Activated T-cell treated with anti-CD3 and anti-CD28 coated beads, Interleukin-2, amount 50 U/mL, for 48 hours (primary cell): ENCODE measurements at places on chromosomes 7 and 10.

GRCh38 chr7:82126576-82126975 is 317.0 kb downstream of the CACNA2D1 start:
- no peak for DNase-seq

DNA sequence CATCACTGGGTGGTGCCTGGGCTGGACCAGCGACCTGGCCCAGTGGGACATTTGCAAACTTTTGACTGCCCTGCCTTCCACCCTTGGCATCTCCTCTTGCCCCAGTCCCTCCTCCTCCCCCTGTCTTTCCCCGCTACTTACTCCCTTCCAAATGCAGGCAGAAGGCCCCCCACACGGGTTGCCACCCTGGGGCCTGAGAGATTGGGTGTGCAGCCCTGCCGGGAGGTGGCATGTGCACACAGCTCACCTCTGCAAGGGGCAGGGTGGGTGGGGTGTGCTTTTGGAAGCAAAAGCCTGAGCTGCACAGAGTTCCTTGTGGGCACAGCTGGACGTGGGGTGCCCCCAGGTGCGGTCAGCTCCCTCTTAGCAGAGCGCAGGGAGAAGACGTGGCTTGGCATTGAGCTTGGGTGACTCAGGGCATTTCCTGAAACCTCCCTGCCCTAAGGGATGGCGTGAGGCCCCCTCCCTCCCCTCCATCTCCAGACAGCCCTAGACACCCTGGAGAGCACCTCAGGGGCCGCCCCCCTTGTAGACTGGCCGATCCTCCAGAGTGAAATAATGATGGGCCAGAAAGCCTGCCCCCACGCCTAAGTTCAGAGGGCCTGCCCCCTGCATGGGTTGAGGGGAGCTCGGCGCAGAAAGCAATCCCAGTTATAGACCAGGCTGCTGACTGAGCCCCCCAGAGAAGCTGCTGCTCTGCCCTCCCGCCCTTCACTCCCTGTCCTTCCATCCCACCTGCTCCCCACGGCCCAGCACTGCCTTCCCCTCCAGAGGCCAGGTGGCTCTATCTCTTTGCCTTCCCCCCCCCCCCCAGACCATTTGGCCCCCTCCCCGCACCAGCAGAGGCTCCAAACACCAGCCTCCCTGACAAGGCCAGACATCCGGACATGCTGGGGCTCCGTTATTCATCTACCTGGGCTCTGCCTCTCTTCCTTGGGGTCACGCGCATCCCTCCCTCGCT is 2.3 kb upstream of the SHH start:
- DNase-seq, result no peak

- no peak for DNase-seq
Observed at GRCh38 chr10:78462176-78462575, 428.5 kb downstream of the RPS24 start.

GRCh38 chr10:71064413-71065118 is 147.8 kb upstream of the UNC5B start:
- DNase-seq, result no peak

DNA sequence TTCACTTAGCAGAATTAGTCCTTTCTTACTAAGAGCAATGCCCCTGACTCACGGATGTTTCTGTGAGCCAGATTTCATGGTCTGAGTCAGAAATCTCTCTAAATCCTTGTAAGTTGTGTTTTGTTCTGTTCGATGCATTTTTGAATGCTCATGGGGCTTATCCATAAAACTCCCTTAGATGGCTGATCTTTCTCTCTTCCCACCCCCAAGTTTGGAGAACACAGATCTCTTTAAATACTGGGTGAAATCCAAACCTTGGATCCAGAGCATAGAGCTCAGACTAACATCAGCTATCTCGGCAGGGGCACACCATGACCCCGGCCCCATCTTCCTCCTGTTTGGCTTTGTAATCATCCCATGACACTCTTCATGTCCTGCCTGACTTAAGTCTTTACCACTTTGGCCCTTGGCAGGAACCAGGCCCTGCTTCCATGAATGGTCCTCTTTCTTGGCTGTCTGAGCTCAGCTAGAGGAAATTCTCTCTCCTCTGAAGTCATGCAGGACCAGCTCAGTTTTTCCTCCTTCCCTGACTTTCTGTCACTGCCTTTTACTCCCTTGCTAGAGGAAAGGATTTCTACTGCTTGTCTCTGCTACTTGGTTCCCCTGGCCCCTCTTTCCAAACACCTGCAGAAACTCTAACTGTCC is 120.4 kb upstream of the RAB11FIP2 start:
- DNase-seq, result no peak

- DNase-seq, result no peak
Observed at GRCh38 chr7:142771353-142771723, 568 bp downstream of the PRSS2 start.

- no peak for DNase-seq
Observed at GRCh38 chr7:67619175-67619574, 622.5 kb downstream of the TYW1 start.

- DNase-seq, result no peak
Observed at GRCh38 chr7:32161708-32162107, 91.5 kb upstream of the PDE1C start.

DNA sequence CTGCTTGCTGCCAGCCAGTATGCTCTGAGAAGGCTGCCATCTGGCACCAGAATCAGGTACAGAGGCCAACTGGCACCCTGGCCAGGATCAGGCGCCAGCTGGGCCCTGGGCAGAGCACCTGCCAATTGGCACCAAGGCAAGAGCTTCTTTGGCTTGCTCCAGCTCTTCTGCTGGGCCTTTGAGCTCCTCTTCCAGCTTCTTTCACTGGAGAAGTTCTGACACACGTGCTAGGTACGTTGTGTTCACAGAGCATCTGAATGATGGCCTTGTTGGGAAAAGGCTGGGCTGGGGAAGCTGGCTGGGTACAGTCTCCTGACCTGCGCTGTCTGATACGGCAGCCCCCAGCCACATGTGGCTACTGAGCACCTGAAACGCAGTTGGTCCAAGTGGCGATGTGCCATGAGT is 31.7 kb upstream of the OPALIN start:
- no peak for DNase-seq

DNA sequence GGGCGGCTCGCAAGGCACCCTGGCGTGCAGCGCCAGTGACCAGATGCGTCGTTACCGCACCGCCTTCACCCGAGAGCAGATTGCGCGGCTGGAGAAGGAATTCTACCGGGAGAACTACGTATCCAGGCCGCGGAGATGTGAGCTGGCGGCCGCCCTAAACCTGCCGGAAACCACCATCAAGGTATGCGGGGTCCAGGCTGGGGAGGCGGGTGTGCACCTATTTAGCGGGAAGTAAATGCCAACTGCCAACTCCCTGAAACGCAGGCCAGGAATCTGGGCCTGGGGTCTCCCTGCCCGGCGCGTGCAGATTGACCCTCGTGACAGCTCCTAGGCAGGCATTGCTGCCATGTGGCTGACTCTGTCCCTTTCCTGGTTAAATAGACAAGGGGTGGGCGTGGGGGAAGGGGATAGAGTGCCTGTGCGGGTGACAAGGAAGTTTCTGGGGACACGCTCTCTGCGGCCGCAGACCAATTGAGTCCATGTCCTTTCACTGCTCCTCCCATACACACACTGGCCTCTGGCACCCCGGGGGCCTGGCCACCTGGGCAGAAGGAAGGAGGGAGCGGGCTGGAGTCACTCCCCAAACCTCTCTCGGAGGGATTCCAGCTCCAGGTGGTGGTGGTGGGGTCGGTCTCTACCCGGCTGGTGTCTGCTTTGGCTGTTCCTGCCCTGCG is 2.7 kb downstream of the EVX1 start:
- no peak for DNase-seq

DNA sequence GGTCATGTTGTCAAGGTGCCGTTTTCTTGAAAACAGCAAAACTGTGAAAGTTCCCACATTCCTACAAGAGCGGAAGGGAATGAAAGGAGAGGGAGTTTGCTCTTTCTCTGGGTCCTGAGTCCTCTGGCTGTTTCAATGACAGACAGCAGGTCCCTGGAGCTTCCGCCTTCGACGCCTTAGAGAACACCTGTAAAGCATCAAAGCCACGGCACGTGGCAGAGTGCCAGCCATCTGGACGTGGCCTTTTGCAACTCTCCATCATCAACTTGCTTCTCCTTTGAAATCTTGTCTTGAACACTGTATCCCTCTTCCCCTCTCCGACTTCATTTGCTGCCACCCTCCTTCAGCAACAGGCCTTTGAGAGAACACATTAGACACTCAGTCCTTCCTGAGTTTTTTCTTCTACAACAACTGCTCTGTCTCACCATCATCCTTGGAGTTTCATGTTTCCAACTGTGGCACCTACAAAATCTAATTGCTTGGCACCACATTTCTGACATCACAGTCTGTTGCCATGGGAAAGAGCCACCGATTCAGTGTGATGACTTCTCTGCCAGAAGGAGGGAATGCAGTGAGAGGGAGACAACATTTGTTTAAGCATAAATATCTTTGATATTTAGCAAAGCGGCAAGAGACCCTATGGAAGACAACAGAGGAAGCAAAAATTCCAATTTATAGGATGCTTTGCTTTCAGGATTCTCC is 204.9 kb upstream of the PTER start:
- no peak for DNase-seq

DNA sequence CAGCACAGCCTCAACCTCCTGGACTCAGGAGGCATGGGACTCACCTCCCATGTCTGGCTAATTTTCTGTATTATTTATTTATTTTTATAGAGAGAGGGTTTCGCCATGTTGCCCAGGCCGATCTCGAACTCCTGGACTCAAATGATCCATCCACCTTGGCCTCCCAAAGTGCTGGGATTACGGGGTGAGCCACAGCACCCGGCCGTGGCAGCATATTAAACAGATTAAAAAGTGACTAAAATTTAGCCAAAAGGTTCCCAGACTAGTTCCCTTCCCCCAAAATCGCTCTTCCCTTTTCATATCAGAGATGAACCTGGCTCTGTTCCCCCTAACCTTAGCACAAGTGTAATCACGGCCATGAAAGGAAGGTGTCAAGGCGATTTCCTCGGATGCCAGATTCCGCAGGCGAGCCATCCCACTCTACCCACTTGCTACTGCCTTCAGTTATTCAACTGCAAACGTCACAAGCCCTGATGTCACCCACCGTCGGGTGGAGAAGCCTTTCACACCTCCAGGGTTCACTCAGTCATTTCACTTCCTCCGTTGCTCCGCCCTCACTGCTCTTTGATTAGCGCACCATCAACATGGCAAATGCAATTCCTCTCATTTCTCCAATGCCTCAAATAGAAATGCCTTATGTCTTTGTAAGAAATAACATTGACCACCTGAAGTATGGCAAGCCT is 104.7 kb upstream of the RHEB start:
- DNase-seq, result no peak

- no peak for DNase-seq
Observed at GRCh38 chr10:48417374-48417773, 110.9 kb downstream of the MAPK8 start.

GRCh38 chr7:85130702-85131101 is 56.2 kb downstream of the SEMA3D start:
- DNase-seq, result no peak

DNA sequence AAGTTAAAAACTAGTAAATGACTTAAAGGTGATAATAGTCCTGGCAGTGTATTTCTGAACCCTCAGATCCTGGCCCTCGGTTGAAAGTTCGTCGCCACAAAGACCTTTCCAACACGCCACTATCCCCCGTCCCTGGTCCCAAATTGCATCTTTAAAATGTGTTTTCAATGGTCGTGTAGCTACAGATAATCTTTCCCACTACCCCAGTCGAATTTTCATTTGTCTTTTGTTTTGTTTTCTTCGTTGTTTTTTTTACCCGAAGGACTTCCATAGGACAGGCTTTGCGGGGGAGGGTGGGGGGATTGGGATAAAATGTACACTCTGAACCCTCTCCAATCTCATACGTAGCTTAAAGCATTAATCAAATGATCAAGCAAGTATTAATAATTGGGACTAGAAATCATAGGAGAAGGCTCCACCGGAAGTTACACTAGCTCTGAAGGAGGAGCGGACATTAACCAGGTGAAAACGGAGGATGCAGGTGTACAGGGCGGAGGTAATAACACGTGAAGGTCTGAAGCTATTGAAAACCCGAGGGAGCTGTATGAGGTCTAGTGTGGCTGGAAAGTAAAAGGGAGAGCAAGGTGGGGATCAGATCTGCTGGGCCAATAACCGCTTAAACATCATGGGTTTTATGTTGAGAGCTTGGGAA is 32.8 kb upstream of the PHF14 start:
- peak; percentile 30 for DNase-seq

DNA sequence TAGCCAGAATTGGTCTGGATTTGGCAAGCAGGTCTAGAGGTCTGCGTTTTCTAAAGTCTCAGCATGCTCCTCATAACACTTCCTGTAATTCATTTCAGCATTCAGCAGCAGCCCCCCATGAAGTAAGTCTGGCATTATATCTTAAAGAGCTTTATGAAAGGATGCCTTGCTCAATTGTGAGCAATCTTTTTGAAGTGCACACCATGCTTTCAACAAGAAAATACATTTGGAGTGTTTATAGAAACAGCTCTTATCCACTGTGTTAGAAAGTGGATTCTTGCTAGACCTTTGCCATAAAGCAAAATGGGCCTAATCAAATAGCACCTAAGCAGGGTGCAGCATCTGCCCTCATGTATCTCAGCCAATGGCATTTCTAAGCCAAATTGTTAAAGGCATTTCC is 378.0 kb upstream of the AKR1E2 start:
- DNase-seq, result no peak

- peak; percentile 19 for DNase-seq
Observed at GRCh38 chr10:4514445-4515108, 311.4 kb upstream of the AKR1E2 start.

GRCh38 chr7:26648554-26648953 is 215.8 kb downstream of the SKAP2 start:
- no peak for DNase-seq

- no peak for DNase-seq
Observed at GRCh38 chr10:44874166-44874565, 37.0 kb upstream of the TMEM72 start.

- no peak for DNase-seq
Observed at GRCh38 chr7:107251963-107252362, 83.2 kb downstream of the HBP1 start.

DNA sequence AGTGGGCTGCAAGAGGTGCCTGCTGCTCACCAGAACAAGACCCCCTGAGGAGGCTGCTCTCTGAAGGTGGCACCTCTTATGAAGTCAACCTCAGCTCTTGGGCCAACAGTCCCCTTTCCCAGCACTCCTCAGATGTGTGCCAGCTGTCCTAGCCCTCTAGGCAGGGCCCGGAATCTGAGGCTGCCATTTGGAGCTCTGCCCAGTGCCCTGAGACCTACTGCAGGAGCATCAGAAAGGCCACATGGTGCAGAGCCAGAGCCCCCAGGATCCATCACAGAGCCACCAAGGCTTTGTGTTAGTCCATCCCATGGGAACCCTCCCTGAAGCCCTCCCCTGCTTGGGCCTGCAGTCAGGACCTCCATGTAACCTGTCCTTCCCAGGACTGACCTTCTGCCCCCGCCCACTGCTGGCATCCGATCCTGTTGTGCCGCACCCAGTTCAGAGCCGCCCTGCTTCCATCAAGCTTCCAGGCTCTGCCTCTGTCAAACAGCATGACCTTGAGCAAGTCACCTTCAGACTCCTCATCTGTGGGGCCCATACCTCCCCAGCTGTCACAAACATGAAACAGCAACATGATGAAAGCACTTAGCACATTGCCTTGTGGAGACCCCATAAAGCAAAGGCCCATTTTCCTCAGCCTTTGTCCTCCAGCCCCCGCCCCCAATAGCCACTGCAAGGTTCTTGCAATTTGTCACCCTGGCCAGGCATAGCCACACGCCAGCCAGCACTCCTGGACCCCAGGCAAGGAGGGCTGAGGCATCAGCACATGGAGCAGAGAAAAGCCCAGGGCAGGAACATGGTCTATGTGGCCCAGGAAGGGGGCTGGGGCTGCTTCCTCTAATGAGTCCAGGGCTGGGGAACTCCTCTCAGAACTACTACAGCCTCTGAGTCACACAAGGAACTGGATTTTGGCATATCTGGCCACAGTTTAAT is 51.7 kb downstream of the GRID1 start:
- no peak for DNase-seq

GRCh38 chr7:104652865-104653264 is 324.5 kb downstream of the LHFPL3 start:
- no peak for DNase-seq

GRCh38 chr10:19833170-19833824 is 17.1 kb downstream of the PLXDC2 start:
- no peak for DNase-seq
